Uterus (tissue), 4 donors: ENCODE measurements at places on chromosomes 2 and 18.

DNA sequence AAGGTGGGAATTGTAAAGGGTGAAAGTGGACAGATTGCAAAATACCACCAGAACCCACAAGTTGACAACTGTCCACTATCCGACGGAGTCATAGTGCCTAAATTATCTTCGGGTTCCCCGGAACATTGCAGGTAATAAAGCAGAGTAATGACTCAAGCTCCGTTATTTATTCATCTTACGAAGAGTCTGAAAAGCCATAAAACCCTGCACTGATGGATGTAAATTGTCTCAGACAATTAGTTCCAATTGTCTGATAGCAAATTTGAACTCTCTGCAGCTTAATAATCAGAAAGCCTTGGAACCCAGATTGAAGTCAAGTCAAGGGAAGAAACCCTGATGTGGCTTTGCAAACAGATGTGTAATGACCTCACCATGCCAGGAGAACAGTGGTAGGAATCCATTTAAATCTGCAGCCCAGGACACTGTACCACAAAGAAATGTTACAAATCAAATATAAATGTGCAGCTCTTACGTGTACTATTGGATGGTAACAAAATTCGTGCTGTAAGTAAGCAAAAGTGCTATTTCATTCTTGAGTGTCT lies 437.3 kb upstream of the SOX11 start:
- DNase-seq, result no peak

GRCh38 chr2:132538331-132538855 lies 121.8 kb downstream of the GPR39 start:
- DNase-seq, result no peak

DNA sequence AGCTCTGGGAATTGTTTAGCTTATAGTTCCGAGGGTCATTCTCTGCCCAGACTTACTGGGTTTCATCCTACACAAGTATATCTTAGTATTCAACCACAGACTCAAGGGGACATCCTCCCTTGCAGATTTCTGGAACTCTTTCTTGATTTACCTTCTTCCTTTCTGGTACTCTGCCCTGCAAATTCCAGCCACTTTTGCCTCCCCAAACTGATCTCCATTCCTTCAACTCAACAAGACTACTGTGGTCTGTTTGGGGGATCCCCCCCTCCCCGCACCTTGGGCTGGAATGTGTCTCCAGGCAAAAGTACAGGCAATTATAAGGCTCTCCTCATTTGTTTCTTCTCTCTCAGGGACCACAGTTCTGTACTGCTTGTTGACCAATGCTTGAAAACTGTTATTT lies 13.4 kb downstream of the PHOSPHO2 start:
- DNase-seq, result no peak

DNA sequence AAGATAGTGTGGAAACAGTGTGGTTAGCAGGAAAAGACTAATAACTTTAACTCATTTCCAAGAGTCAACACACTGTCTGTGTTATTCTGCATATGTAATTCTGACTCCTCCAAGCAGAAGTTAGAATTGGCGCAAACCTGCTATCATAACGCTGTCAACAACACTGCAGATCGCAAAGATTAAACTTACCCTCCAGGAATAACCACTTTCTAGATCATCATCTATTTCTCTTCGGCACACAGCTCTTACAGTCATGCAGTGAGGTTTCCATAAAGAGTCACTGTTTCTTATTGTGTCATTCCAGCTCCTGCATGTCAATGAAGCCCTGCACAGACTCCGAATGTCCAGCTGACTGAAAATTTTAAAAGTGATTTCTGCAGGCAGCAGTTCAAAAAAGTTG lies 2.4 kb downstream of the FBXO48 start:
- DNase-seq, result no peak

GRCh38 chr18:62531078-62531477 lies 8.3 kb downstream of the ZCCHC2 start:
- DNase-seq, result no peak

DNA sequence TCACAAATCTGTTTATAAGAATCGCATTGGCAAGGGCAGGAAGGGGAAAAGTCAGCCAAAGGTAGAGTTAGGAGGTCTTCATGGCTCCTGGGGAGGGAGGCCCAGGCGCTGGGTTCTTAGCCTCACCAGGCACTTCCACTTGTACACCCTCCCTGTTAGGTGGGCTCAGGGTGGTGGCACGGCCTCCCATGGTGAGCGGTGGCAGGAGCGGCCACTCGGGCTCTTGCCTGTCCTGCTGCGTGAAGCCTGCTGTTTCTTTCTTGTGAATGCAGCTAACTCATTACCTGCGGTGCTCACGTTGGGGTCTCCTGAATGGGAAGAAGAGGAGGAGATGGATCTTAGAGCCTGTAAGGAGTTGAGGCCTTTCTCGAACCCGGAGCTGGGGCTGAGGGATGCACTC lies 40.8 kb downstream of the TOGARAM2 start:
- DNase-seq, result no peak

DNA sequence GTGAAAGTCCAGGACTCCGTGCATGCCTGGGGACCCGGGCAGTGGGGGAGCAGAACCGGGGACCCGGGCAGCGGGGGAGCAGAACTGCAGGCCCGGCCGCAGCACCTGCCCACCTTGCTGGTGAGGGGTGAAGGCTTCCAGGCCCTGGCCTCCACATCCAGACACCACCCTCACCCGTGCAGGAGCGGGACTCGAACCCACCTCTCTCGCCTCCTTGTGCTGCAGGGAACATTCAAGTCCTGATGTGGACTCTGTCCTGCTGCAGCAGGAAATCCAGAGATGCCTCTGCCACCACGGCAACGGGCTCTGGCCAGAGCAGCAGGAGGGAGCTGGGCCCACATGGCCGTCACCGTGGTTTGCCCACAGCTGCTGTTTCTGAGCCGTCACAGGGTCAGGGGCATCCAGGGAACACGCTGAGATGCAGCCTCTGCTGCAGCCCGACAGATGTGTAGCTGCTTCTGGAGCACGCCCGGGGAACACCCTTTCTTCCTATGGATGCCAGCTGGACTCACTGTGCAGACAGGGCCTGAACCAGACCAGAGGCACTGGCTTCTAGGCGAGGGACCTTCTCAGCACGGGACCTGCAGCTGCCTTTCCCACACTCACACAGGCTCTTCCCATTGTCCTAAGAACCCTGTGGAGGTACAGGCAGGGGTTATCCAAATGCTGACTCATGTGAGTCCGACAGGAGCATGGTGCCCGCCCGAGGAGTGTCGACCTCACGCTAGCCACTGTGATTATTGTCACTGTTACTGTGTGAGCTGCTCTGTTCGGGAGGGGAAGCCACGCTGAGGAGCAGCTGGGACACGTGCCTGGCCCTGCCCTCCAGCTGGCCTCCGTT lies 89.2 kb upstream of the CTDP1 start:
- no peak for DNase-seq

DNA sequence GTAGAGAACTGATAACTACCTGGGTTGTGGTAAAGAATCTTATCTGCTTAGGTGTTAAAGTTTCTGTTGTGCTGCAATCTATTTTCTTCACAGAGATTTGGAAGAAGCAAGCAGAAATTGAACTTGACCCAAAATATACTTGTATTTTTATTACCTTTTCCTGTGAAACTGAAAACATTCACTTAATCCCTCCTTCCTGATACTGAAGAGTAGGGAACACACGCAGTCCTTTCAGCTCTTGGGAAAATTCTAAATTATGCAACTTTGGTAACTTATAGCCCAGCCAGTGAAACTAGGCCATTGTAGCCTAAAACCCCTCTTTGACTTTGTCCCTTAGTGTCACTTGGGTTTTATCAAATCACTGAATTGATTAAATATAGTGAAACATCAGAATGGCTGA lies 128.4 kb upstream of the MEIS1 start:
- no peak for DNase-seq

DNA sequence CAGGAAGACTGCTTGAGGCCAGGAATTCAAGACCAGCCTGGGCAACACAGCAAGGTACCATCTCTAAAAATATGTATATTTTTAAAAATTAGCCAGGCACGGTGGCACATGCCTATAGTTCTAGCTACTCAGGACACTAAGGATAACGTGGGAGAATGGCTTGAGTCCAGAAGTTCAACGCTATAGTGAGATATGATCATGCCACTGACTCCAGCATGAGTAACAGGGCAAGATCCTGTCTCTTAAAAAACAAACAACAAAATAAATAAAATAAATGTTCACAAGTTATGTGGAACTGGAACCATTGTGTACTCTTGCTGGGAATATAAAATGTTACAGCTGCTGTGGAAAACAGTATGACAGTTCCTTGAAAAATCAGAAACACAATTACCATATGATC lies 47.2 kb downstream of the USP34 start:
- no peak for DNase-seq

DNA sequence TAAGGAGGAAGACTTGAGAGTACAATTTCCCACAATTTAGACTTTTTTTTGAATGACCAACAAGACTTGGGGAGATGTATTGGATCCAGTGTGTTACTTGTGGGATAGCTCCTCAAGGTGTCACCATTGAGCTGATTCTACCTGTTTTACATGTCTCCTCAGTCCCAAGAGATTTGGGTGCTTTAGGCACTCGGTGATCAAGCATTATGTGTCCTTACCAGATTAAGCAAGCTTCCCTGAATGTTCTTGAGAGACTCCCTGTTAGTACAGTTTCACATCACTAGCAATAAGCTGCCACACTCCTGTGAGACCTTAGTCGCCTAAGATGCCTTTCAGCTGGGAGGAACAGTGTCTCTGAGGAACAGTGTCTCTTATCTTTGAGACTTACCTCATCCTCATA lies 384.3 kb upstream of the SYT4 start:
- no peak for DNase-seq

- DNase-seq, result peak; percentile 29
These were observed 86.0 kb downstream of the OSBPL6 start for GRCh38 chr2:178280244-178280852.
